AML-193 (cell line): ENCODE measurements at places on chromosomes 2 and 18.
A peak's percentile ranks its signal among the peaks of the same experiment; 100 is the strongest.

DNA sequence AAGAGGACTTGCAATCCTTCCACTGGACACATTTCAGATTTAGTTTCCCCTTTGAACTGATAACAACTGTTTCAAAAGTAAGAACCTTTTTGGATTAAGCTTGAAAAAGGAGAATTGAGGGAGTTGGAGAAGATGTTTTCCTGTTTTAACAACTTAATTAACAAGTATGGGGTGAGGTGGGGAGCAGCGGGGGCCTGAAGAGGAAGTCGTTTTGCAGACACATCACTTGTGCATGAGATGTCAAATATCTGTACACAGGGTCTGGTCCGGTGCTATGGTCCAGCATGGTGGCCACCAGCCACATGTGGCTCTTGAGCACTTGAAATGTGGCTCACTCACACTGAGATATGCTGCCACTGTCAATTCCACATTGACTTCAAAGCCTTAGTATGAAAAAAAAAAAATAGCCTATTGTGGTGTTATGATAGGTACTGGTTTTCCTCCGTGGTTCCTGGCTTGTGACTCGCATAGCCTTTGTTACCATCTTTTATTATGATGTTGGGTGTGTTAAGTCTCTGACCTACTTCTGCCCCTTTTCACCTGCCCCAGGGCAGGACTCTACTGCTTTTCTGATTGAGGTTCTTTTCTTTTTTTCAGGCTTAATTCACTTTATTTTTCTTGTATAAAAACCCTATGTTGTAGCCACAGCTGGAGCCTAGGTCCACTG, 205.5 kb downstream of the BCL2 start:
- no peak for DNase-seq

DNA sequence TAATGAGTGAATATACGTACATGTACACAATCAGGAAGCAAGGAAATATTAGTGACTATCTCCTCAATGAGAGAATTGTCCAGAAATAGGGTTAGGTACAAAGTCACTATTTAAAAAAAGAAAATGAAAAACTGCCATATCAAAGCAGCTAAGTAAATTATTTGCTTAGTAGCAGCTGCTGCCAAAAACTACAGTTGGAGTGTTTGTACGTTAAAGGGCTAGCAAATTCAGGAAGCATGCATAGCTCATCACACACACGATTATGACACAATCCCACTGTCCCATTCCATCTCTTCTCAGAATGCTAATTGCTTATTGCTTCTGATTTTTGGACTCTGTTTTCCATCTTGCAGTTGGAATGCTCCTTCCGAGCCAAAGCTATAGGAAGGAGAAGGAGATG, 2012.5 kb upstream of the LRRTM1 start:
- DNase-seq: no peak

DNA sequence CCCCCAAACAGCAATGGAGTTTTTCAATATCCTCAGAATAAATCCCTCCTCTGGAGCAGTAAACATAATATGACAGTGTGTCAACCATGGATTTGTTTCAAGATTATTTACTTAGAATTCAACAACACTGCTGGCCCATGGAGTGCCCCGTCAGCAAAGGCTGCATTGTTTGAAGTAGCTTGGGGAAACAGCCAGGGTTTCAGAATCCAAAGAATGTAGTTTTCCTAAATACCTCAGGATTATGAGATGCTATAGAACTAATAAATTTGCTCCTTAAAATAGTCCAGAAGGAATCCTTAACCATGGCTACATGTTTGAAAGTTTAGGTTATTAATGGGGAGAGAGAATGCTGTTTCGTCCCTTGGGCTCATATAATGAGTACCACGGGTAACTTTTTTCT, 13.1 kb upstream of the CETN1 start:
- DNase-seq: no peak

GRCh38 chr2:59259913-59260312, 1018.8 kb upstream of the FANCL start:
- DNase-seq: no peak

DNA sequence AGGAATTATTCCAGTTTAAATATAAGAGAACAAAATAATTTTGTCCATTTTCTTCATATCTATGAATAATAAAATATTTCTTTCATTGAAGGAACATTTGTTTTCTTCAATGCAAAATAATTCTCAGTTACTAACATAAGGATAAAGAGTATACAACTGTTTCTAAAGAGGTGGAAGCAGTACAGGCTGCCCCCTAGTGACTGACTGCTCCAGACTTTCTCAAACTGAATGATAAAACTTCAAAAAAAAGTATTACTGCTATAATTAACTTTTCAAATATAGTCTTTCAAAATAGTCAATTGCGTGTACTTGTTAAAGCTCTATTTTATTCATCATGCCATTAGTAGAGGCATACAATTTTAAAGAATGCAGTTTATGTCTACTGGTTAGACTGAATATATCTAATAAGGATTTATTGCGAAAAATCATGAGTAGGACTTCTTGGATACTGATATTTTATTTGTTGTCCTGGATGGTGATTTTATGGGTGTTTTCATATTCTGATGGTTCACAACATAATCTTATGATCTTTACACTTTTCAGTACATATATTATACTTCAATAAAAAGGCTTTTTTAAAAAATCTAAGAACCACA, 100.1 kb downstream of the WDPCP start:
- peak; percentile 36 for DNase-seq

GRCh38 chr18:623761-624620, 27.2 kb downstream of the CLUL1 start:
- peak; percentile 60 for DNase-seq

DNA sequence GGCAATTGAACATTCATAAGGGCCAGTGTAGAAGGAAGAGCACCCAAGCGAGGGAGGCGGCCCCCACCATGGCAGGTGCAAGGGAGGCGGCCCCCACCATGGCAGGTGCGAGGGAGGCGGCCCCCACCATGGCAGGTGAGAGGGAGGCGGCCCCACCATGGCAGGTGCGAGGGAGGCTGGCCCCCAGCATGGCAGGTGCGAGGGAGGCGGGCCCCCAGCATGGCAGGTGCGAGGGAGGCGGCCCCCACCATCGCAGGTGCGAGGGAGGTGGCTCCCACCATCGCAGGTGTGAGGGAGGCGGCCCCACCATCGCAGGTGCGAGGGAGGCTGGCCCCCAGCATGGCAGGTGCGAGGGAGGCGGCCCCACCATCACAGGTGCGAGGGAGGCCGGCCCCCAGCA, 24.7 kb upstream of the GPC1 start:
- DNase-seq: no peak

GRCh38 chr2:27085673-27086089, 891 bp upstream of the KHK start:
- DNase-seq: peak; percentile 57

DNA sequence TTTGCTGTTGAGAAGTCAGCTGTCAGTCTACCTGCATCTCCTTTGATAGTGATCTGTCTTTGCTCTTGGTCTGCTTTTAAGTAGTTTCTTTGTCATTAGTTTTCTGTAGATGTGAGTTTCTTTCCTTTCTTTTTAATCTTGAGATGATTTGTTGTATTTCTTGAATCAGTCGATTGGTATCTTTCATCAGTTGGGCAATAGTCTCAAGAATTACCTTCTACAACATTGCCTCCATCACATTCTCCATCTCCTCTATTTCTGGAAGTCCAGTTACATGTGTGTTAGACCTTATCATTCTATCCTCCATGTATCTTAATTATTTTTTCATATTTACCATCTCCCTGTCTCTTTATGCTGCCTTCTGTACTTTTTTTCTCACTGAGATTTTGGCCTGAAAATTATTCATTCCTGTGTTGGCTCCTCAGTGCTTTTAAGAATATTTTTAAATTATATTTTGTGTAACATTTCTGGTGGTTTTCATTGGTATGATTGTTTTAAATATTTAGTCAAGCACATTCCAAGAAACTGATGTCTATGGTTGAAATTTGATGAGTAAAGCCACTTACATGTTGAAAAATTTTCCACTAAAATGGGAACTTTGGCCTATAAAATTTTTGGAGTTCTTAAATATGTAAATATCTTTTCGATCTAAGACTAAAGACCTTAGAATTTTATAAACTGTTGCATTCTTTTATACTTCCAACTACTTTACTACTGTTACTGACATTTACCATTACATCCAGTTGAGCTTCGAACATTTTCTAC, 239.5 kb upstream of the MGAT5 start:
- no peak for DNase-seq

DNA sequence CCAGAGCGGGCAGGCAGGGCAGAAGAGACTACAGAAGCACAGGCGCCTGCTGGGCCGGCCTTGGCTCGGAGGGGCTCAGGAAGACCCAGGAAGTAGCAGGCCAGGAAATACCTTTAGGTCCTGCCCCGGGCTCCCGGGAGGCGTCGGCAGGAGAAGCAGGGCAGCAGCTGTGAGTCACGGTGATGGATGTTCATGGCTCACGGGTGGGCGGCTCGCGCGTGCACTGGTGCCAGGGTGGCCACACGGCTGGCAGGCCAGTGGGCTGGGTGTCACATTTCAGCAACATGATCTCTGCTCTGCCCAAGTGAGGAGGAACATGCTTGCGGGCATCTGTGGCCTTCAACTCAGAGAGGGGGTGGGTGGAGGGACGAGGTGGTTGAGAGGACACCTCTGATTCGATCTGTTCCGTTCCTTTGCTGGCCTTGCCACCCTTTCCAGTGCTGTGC, 139.3 kb downstream of the KLHL29 start:
- DNase-seq: no peak

DNA sequence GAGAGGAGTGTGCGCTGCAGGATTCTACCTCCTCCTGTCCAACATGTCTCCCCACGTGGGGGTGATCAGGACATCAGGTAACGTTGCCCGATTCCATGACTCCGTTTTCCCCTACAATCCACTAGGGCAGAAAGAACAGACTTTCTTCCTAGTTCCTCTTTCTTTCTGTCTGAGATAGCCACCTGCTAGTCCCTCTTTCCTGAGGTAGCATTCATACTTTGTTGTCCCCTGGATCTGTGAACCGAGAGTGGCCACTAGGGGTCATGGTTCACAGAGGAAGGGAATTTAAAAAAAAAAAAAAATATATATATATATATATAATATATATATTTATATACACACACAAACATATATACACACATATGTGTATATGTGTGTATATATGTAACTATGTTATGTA, 210.0 kb upstream of the ZNF521 start:
- DNase-seq: peak; percentile 16

DNA sequence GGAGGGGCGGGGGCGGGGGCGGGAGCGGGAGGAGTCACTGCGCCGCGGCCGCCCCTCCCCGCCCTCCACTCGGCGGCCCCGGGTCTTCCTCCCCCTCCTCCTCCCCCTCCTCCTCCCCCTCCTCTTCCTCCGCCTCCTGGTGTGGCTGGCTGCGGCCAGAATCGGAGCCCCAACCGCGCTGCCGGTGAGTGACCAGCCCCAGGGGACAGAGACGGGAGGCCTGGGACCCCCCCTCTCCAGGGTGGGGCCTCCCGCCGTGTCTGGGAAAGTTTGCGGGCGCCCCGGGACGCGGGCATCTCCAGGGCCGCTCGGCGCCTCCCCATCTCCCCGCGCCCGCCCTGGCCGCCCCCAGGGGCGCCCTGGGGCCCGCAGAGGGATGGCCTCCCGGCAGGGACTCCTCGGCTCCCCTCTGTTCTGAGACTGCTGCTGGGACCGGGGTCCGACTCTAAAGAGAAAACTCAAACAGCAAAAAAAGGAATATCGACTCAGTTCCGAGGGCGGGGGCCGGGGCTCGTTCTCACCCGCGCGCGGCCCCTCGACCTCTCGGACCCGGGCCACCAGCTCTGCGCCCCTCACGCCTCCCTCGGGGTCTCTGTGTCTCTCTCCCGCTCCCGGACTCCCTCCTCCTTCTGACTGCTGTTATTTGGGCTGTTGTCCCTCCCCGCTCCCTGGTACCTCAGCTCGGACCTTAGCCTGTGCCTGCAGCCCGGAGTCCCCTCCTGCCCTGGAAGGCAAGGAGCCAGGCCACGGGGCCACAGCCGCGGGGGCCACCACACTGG, at the start of gene STON1:
STON1 (plus strand) TSS at position 122 of the 779 bp plus-strand sequence. CDS start 50,480 bp downstream, outside the sequence.
- DNase-seq: no peak

DNA sequence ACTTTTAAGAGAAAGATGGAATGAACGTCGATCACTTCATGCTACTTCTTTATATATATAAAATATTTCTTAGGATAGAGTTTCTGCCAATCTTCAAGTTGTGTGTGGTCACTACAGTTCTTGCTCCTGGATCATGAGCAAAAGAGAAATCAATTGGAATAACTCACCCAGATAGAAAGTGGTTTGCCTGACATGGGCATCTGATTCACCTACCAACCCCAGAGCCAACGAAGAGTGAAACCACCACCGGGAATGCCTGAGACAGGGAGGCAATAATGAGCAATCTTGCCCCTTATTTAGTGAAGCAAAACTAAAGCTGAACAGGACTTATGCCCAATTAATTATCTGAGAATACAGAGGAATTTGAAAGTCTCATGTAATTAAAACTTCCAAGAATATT, 250.2 kb upstream of the REG3G start:
- DNase-seq: no peak

DNA sequence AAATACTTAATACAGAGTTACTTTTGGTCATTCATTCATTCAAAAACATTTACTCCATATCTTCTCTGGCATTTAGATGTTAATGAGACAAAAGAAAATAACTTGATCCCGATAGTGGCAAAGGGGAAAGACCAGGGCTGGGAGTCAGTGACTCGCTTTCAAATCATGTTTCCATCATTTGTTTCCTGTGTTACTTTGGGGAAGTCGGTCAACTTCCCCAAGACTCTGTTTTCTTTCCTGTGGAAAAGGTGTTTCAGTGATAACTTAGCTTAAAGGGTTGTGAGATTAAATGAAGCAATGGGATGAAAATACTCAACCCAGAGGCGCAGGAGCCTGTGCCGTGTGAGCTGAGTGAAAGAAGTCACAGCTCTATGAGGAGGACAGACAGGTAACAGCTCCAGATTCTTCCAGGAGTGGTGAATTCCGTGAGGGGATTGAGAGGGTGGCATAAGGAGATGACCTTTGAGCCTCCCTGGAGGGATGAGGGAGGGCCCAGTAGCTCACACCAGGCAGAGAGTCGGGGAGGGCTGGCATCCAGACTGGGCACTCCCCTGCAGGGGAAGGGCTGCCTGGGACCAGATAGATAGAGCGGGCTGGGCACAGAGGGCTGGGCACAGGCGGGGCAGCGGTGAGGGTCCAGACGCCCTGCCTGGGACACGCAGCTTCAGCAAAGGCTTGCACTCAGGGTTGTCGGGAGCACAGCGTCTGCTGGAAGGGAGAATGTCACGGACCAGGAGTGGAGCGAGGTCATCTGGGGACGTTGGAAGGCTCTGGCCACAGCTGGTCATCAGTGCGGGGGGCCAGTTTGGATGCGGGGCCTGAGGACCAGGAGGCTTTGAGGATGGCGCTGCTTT, 70.1 kb downstream of the TSHZ1 start:
- no peak for DNase-seq

- no peak for DNase-seq
Observed at GRCh38 chr2:15584767-15585469, 6.8 kb upstream of the DDX1 start.
